Right renal cortex interstitium (tissue), 3 donors: ENCODE measurements at places on chromosomes 11 and 22. TPM values are rescaled to one million over a fixed set of nuclear protein-coding genes. Genes with fewer than 3 reads are reported as not detected.

DNA sequence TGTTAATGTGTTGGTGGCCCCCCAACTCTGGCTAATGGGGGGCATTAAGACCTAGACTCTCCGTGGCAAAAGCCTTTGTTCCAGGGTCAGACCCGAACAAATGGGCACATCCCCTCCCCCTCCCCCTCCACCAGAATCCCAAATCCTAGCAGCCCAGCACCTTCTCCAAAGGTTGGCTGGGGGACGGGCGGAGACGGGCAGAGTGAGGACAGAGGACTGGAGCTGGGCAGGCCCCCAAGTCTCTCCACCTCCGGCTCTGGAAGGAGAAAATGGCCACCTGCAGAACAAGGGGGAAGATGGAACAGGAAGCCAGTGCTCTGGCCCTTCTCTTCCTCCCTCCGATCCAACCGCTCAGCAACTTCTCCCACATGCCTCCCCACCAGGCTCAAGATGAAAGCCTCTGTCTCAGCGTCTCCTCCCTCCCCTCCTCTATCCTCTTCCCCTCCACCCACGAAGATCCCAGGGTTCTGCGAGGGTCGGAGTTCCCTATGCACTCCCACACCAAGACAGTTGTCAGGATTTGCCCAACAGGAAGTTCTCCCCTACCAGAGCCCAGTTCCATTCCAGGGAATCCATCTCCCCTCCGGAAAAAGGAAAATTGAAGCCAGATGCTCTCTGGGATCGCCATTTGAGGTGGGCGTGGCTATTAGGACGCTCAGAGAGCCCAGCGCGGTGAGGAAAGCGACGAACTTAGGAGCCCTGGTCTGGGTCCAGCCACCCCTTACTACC, 20.1 kb downstream of the ADA2 start:
- peak; percentile 67 for DNase-seq

- DNase-seq: peak; percentile 33
Observed at GRCh38 chr11:114280696-114281095, 15.5 kb upstream of the NNMT start.

DNA sequence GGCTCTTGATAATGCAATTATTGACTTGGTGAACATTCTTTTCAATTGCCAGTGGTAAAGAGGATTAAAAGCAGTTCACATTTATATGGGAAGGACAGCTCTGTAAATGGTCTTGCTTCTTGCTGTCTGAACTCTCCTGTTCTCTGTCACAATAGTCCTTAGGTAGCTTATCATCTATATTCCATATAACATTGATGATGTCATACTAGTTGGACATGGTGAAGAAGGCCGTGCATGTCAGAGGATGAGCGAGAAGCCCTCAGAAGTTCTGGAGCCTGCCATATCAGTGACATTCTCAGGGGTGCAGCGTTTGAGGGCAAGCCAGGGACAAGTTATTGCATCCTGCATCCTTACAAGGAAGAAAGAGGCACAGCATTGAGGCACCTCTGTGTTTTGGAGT, 2.6 kb upstream of the CHKB start:
- DNase-seq: no peak

DNA sequence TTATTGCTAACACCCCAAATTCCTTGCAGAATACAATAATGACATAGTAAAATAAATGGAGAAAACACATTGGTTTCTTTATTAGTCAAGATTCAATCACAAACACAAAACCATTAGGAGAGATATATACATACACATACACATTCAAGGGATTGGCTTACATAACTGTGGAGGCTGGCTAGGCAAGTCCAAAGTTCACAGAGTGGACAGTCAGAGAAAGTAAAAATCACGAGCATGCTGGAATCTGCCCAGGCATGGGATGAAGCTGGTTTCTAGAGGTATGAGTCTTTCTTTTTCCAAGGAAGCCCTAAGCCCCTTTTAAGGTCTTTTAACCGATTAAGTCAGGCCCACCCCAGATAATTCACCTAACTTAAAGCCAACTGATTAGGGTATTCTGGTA, 13.6 kb upstream of the OR56B1 start:
- DNase-seq: no peak

The ACR gene
- 0.28 TPM for polyA plus RNA-seq

DNA sequence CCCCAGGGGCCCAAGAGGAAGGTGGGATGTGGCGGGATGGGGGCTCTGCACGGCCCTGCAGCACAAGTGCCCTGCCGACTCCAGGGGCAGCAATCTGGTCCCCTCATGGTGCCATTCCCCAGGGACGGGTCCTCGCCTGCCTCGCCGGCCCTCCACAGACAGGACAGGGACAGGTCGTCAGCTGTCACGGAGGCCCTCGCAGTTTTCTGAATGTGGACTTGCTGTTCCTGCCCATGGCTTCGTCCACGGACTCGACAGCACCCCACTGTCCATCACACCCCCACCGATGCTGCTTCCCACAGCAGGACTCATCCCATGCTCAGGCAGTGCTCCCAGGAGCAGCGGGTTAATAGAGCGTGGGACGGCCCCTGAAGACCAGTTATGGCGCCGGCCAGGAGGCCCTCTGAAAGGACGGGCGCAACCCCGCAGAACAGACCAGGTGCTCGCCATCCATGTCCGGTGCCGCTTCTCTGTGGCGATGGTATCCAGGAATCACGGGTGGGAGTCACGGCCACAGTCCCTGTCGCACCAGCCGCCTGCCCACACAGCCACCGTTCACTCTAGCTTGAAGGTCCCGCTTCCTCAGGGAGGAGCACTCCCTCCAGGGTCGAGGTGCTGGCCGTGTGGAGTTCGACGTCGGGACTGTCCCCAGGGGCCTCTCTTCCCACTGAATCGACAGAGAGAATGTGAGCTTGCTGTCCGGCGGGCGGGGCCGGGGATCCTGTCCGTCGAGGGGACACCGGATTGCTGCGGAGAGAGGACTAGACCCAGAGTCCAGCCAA, 18.5 kb upstream of the MUC2 start:
- DNase-seq: no peak

GRCh38 chr22:35914665-35915476, 113.8 kb downstream of the RBFOX2 start:
- DNase-seq: peak; percentile 83

GRCh38 chr11:134532131-134532920, 120.3 kb upstream of the B3GAT1 start:
- no peak for DNase-seq

- no peak for DNase-seq
Observed at GRCh38 chr11:126308271-126308671, 4.4 kb downstream of the DCPS start.

GRCh38 chr11:66543263-66544107, 2.4 kb downstream of the ZDHHC24 start:
- DNase-seq: no peak
